ENCODE measurements at places on chromosomes 2 and 18. TPM values are rescaled to one million over a fixed set of nuclear protein-coding genes. Genes with fewer than 3 reads are reported as not detected.

VWC2L gene
- 9.1 TPM for total RNA-seq

ADRA2B gene
- total RNA-seq: 1.2 TPM

INHBB gene
- 4.7 TPM for total RNA-seq

CD8A gene
- 3.8 TPM for total RNA-seq

CDK15 gene
- total RNA-seq: not detected

RTKN gene
- total RNA-seq: 69.3 TPM

LBX2 gene
- not detected for total RNA-seq

GRB14 gene
- 9.1 TPM for total RNA-seq

ATOH8 gene
- 58.9 TPM for total RNA-seq

C2orf78 gene
- total RNA-seq: not detected

LINC00305 gene
- not detected for total RNA-seq

FKBP1B gene
- total RNA-seq: 34.6 TPM

CCBE1 gene
- total RNA-seq: 3.8 TPM

ERBB4 gene
- 71.7 TPM for total RNA-seq

CFAP210 gene
- 2.6 TPM for total RNA-seq

DYNAP gene
- total RNA-seq: not detected

CRYGB gene
- not detected for total RNA-seq

Data from dorsolateral prefrontal cortex (tissue), 122 donors.